ENCODE measurements at places on chromosomes 3 and 15.

DNA sequence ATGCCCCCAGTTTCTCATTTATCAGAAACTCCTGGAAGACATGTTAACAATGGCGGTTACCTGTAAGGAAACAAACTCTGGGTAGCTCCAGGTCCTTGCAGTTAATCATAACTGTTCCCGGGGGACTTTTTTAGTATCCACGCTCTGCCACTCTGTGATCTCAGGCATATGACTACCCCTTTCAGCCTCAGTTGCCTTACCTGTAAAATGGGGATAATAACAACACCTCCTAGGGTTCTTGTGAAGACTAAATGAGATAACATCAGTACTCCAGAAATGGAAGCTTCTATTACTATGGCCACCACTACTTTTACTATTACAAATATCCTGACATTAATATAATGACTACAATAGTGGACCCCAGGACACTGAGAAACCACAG lies 7.1 kb upstream of the FLNB start:
- no peak for DNase-seq

DNA sequence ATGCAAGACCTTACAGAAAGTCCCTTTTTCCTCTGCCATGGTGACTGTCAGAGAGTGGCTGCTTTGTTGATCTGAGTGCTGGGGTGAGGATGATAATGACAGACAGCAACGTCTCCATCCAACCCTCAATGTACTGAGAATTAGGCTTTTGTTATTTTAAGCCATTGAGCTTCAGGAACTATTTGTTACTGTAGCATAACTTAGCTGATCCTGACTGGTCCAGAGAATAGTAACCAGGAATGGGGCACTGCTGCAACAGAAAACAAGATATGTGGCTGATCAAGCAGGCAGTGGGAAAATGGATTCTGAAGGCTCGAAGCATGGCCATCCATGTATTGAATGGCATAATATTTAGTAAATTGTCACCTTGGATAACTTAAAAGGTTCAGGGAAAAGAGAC lies 5.2 kb upstream of the KLF13 start:
- no peak for DNase-seq

GRCh38 chr3:117450026-117450425 lies 740.4 kb downstream of the TUSC7 start:
- DNase-seq, result no peak

DNA sequence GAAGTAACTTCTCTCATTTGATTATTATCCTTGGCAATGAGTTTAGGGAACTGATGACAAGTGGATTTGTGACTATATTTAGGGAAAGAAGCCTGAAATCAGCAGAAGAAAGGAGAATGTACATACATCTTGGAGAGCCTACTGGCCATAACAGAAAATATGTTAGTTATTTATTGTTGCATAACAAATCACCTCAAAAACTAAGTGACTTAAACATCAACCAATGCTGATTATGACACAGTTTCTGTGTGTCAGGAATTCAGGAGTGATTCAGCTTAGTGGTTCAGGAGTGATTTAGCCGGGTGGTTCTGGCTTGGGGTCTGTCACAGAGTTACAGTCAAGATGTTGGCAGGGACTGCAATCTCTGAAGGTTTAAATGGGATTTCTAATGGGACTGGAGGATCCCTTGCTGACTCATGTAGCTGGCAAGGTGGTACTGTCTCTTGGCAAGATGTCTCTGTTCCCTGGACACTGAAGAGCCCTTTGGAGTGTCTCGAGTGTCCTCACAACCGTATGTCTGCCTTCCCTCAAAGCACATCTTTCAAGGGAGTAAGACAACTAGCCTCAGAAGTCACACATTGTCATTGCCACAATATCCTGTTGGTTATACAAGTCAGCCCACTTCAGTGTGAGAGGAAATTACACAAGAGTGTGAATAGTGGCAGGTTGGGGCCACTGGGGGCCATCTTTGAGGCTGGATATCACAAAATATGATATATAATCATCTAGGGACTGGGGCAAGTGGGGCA lies 248.9 kb downstream of the SV2B start:
- no peak for DNase-seq

DNA sequence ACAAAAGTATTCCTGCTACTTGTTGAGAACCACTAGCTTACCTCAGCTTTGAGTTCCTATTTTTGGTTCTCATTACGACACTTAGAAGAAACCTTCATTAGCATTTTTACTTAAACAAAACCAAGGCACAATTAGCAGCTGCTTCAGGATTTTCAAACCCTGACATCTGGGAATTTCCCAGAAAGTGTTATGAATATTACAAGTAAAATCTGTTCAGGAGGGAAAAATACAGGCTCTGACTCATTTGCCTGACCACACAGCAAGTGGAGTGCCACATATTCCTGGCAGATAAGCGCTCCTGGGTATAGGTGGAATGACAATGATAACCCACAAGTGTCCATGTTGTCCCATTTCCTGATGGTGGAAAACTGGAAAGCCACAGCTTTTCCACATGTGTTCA lies 10.3 kb upstream of the RFTN1 start:
- no peak for DNase-seq

GRCh38 chr15:31235311-31236183 lies 91.1 kb upstream of the KLF13 start:
- DNase-seq, result no peak

GRCh38 chr15:76376029-76376428 lies 39.5 kb downstream of the ISL2 start:
- no peak for DNase-seq

- no peak for DNase-seq
These were observed 894 bp upstream of the ANKRD63 start for GRCh38 chr15:40283615-40284300.

GRCh38 chr3:134201201-134202130 lies 49.2 kb downstream of the RYK start:
- no peak for DNase-seq

DNA sequence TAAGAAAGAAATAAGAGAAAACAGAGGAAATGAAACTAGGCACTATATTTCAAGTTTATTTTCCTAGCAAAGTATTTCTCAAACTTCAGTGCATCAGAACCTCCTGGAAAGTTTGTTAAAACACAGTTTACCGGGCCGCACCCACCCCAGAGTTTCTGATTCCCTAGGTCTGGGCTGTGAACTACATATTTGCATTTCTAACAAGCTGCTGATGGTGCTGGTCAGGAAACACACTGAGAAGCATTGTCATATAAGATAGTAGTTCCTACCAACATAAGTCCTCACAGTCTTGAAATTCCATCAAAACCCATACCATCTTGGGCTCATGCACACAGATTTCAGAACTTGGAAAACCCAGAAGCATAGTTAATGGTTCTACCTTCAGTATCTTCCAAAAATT lies 8.3 kb downstream of the SLC9A9 start:
- no peak for DNase-seq

DNA sequence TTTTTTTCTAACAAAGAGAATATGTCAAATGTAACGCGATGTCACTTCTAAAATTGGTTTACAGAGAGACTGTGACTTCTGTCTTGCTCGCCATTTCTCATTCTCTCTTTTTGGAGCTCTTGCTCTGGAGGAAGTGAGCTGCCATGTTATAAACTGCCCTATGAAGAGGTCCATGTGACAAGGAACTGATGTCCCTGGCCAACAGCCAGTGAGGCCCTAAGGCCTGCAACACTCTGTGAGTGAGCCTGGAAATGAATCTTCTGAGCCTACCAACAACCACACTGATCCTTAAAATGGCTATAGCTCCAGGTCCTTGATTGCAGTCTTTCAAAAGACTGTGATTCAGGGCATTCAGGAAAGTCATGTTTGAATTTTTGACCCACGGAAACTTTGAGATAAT lies 49.9 kb downstream of the NMD3 start:
- DNase-seq, result no peak

GRCh38 chr3:58065700-58066167 lies 57.5 kb downstream of the FLNB start:
- DNase-seq, result no peak

DNA sequence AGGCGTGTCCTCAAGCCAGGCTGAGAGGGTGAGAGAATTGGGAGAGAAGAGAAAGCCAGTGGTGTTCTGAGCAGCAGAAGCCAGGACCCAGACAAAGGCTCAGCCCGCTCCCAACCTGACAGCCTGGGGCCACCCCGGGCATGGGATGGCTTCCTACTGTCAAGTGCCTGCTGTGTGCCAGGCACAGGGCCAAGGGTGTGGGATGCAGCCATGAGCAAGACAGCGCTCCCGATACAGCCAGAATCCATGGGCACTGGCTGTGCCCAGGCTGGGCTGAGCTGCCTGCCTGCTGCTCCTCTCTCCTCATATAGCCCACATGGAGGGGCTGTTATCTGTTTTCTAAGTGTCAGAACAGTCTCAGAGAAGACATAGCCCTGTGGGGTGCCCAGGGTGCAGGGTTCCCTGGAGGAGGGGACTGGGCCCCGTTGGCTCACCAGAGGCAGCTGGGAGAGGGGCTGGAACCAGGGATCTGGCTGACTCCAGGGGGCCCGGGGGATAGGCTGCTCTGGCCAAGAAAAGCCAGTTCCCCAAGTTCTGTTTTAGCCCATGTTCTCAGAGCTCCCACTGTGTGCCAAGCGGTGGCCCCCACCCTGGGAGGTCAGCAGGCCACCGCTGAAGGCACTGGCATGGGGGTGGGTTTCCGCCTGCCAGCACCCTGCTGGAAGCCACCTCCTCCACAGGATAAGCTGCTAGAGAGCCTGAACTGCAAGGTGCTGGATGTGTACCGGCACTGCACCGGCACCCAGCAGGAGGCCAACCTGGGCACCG lies 39.0 kb downstream of the CFAP100 start:
- no peak for DNase-seq

GRCh38 chr3:32229565-32229964 lies 8.9 kb upstream of the CMTM8 start:
- DNase-seq, result no peak

DNA sequence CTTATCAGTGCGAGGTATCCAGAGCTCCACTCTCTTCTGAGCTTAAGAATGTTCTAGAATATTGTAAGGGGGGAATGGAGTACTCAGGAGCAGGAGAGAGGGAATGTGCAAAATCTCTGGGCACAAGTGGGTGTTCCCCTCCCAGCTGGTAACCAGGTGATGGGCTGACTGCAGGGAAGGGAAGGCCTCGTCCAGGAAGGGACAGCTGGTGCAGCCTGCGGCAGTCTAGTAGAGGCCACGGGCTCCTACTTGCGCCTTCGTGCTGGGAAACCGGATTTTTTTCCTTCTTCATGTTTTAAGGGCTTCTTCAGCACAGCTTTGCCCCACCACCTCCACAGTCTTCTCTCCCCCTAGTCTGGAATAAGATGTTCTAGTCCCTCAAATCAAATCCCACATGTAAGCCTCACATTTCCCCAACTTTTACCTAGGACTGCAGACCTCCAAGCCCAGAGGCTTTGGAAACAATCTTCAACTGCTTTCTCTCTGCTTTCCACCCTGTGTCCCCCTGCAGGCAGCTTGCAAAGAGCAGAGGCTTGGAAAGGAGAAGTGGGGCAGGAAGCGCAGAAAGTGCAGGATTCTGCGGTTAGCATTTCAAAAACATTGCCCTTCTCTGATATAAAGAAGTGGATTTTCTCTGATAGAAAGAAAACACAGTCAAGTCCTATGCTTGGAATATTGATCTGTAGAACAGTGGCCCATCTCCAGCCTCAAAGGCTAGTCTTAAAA lies 11.9 kb upstream of the CGNL1 start:
- no peak for DNase-seq

- no peak for DNase-seq
These were observed 30.2 kb upstream of the SLCO2A1 start for GRCh38 chr3:134059671-134060560.

DNA sequence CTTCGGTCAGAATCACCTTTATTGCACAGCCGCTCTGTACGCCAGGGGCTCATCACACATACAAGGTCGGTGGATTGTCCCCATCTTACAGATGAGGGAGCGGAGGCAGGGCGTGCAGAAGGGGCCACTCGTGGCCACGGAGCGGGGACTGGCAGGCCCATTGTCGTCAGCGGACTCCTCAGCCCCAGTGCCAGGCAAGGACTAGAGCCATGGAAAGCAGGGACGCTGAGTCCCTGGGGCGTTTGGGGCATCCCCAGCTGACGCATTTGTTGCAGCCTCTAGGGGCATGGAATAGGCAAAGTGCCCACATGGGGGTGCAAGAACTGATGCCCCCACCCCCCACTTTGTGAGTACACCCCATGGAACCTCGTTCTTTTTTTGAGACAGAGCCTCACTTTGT lies 29.8 kb upstream of the FURIN start:
- DNase-seq, result no peak

GRCh38 chr3:157807280-157807679 lies 298.9 kb downstream of the SHOX2 start:
- no peak for DNase-seq

GRCh38 chr15:40248006-40248783 lies 9.3 kb downstream of the PAK6 start:
- DNase-seq, result no peak

GRCh38 chr3:170476291-170476690 lies 57.6 kb downstream of the CLDN11 start:
- DNase-seq, result no peak

- no peak for DNase-seq
These were observed 49.6 kb downstream of the TRAK1 start for GRCh38 chr3:42140665-42141203.

DNA sequence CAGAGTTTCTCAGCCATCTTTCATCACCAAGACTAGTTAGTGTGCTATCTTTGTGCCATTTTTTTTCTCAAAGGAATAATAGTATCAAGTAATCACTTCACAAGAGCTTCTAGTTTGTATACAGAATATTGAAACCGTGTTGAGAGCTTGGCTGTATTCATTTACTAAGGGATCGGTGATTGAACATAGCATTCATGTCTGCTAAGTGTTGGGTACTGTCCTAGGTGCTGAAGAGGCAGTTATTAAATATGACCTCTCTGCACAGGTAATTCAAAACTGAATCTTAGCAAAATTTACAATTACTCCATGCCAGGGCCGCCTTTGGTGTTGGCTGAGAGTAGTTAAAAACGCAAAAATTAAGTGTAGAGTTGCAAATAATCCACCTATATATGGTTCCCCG lies 355.3 kb upstream of the RORA start:
- no peak for DNase-seq

GRCh38 chr3:121594850-121595249 lies 1.7 kb downstream of the FBXO40 start:
- DNase-seq, result no peak

DNA sequence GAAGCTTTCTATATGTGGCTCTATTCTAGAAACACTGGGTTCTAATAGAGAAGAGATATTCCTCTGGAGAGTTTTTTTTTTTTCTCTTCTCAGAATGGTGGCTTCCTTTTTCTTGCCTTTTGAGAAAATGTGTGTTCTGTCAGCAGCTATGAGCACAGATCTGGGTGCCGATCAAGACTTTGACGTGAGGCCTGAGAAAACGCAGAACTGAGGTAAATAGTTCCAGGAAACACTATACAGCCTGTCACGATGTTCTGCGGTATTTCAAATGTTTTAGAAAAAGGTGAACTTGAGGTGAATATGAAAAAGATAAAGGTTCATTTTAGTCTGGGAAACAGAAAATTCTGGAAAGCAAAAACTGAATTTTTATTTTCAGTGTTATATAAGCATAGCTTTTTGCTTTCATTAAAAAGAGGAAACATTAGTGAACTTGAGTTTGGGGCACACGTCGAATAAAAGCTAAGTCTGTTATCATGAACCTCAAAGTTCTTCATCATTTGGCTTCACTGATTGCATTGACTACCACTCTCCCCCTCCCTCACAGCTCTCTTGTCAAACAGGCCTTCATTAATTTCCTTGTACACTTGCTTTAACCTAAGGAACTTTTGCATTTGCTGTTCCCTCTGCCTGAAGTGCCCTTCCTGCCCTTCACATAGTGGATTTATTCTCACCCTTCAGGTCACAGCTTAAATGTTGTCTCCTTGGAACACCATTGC lies 265.1 kb downstream of the NFKBIZ start:
- DNase-seq, result no peak

Measured in GM12892 (cell line).